ENCODE measurements at places on chromosomes 6 and 20.

DNA sequence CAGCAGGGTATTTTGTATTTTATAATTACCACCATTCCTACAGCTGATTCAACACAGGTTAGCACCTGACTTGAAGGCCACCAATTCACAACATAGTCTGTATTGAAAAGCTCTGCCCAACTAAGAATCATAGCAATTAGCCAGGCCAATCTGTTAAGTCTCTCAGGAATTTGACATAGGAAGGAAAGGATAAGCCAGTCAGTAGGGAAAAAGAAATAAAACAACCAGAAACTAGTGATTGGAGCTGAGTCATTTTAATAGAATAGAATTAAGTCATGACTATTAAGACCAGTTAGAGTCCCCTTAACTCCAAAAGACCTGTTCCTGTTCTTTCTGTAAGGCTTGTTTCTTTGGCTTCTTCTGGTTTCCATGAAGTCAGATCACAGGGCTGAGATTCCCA lies 8.1 kb downstream of the RANBP9 start:
- no peak for DNase-seq

DNA sequence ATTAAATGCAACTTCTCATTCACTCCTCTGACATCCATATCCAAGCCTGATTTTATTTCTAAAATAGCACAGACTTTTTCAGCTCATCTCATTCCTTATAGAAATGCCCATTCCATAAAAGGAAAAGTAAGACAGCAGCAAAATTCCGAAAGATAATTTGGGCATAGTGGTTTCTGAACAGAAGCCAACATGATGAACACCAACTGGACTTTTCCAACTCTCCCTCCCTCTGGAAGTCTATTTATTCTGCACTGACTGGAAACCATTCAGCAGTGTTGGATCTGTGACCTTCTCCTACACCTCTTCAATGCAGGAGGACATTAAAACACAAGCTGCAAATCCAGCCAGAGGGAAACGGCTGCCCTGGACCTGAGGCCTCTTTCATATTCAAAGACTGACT lies 306.2 kb upstream of the NT5E start:
- DNase-seq, result no peak

GRCh38 chr20:40675599-40676221 lies 13.3 kb downstream of the MAFB start:
- DNase-seq, result no peak

GRCh38 chr6:148822819-148823218 lies 76.0 kb downstream of the UST start:
- no peak for DNase-seq

DNA sequence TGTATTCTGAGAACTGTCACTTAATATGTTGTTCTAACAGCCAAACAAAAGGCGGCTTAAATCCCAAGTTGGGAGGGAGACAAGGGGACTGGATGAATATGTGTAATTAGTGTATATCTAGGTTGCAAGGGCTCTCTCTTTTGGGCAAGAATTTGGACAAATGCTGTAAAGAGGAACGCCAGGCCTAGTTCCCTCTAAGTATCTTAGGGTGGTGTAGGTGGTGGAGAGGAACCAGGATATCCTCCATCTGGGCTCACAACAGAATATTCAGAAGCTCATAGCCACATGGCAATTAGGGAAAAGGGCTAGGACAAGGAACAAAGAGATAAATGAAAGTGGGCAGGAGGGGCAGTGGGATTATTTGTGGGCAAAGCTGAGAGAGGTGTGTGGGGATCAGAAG lies 149.5 kb downstream of the LRFN2 start:
- no peak for DNase-seq

GRCh38 chr20:58636983-58637421 lies 14.1 kb upstream of the STX16 start:
- DNase-seq, result no peak
